ENCODE measurements at places on chromosomes 3 and 15.

DNA sequence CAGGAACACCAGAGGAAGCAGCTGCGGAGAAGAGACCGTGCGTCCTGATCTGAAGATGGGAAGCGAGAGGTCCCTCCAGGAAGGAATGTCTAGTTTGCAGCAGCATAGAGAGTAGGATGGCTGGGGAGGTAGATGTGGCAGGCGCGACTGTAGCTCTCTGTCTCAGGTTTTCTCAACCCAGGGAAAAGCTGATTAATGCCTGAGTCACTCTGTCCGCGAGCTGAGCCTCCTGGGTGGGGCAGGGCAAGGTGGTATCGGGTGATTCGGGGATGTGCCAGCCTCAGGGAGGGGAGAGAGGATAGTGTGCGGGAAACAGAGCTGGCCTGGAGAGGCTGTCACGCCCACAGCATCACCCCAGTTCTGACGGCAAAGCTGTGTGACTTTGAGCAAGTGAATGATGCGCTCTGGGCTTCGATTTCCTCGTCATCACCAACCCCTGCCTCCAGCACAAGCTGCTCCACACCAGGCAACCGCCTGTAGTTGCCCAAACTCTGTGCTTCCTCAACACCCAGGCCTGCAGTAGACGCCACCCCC, 28.4 kb downstream of the CPN2 start:
- DNase-seq, result no peak

DNA sequence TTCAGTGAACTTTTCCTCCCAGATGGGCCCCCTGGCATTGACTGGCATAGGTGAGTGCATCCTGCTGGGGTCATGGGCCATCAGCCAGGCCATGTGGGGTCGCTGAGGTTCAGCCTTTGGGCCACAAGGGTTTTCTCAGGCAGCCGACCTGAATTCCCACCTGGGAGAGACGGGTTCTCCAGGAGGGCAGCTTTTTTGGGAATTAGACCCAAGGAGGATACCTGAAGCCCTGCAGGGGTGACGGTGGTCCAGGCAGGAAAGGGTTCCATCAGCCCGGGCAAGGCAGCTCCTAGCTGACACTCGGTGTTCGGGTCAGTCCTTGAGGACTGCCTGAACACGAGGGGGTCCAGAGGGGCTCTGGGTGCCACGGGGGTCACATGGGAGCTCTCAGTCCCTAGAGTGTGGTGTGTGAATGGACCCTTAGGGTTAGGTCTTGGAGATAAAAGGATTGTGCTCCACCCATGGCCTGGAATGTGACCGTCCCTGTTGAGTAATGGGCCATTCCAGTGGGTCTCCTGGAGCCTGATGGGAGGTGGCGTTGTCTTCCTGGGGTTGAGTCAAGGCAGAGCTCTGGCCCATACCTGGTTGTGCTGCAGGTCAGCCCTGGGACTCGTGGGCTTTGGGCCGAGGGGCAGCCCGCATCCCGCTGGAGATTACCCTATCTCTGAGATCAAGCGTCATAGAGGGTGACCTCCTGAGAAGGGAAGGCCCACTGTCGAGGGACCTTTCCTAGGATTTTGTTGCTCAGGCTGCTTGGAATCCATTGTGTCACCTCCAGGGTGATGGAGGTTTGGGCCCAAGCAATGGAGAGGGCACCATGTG, 192.8 kb downstream of the UBE3A start:
- no peak for DNase-seq

DNA sequence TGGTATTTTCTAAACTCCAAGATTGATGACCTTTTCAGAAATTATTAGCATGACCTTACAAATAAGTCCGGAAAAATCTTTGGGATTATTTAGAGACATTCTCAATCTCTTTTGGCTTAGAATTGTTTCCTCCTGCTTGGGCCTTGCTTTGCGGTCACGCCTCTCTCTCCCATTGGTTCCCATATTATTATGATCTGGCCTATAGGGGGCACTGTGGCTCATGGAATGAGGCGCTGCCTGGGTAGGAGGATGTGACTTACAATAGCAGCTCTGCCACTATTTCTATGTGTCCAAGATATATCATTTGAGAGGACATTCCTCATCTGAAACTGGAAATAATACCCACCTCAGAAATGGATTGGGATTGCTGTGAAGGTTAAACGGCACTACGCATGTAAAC, 464.9 kb downstream of the MFSD1 start:
- DNase-seq, result no peak

DNA sequence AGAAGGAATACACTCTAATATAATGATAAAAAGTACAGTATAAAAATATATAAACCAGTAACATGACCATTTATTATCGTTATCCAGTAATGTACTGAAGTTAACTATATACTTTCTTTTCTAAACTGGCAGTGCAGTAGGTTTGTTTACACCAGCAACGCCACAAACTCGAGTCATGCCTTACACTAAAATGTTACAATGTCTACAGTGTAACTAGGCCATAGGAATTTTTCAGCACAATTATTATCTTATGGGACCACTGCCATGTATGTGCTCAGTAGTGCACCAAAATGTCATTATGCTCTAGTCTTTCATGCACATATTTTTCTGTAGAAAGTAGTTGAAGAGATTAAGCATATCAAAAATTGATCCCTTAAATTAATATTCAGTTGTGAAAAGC, 609.8 kb upstream of the BCHE start:
- no peak for DNase-seq

- DNase-seq, result no peak
These were observed 122.0 kb upstream of the BFSP2 start for GRCh38 chr3:133277813-133278212.

- no peak for DNase-seq
These were observed 7.0 kb downstream of the NR2F2 start for GRCh38 chr15:96337365-96338023.

DNA sequence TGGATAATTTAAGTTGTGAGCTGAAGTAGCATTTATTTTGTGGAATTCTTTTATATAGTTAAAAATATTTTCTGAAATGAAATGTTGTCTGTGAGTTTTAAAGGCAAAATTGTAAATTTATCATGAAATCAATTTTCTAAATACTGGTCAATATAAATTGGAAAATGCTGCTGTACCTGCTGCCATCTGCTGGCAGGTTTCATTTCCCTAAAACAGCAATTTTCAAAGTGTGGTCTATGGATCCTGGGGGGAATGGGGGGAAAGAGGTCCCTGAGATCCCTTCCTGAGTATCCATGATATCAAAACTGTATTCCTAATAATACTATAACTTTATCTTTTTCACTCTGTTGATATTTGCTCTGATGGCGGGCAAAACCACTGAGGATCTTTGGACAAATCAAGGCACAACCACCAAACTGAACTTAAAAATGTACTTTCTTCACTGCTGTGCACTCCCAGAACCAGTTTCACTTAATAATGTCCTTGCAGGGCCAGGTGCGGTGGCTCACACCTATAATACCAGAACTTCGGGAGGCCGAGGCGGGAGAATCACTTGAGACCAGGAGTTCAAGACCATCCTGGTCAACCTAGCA, 17.2 kb upstream of the CCR4 start:
- no peak for DNase-seq

DNA sequence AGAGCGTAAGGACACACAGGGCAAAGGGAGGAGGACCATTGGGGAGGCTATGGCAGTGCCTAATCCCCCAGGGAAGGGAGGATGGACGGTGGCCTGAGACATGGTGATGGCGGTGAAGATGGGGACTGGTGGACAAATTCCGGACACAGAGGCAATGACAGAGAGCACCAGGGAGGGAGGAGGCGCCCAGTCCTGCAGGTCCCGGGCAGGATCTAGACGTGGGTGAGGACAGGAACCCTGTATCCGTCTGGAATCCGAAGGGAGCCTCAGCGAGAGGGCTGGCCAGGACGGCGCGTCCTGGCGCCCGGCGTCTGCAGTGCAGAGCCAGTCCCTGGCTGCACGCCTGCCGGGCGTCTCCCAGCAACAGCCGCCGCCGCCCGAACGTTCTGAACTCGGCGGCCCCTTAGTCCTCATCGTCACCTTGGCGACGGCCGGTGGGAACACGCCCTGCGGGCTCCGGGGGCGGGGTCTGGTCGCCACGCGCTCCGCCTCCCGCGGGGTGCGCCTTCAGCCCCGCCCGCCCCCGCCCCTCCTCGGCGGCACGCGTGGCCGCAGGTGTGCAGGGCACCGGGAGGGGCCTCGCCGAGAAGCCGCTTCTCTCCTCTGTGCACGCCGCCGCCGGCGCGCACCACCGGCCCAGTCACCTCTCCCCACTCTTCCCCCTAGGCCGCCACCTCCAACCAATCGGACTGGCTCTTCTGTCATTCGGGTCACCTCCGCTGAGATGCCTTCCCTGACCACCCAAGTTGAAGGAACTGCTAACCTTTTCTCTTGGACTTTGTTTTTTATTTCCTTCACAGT, 11.6 kb downstream of the XIRP1 start:
- DNase-seq, result peak; percentile 78

DNA sequence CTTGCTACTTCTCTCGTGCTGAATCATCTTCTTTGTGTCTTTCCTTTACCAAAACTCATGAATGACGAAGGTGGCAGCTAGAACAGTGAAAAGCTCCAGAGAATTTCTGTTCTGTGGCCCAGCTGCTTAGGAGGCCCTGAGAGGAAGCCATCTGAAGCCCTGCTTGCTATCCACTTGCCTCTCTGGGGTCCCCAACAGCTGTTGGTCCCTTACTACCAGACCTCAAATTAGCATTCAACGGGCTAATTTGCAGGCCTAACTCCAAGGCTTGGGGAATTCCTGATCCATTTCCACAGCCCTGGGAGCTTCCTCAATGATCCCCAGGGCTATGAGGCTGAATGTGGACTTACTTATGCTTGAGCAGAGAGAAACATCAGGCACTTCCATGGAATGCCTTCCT, 37.5 kb upstream of the FSTL1 start:
- no peak for DNase-seq

GRCh38 chr3:138222131-138222941, 35.2 kb downstream of the ARMC8 start:
- no peak for DNase-seq

DNA sequence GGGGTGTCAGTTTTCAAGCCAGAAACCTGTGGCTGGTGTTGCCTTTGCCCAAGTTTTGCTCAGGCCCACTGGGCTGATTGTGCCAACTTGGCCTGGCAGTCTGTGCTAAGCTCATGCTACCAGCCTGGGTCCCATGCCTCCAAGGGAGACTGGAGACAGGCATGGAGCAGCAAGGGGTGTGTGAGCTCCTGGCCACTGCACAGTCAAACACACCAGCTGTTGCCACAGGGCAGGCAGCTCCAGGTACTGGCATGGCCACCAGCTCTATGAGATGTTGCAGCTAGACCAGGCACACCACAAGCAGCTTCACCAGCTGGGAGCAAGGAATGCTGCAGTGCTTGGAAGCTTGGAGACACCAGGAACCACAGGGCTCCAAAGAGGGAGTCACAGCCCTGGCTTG, 638.8 kb downstream of the PLOD2 start:
- no peak for DNase-seq

- no peak for DNase-seq
These were observed 125.5 kb downstream of the DIPK2A start for GRCh38 chr3:144097163-144097562.

DNA sequence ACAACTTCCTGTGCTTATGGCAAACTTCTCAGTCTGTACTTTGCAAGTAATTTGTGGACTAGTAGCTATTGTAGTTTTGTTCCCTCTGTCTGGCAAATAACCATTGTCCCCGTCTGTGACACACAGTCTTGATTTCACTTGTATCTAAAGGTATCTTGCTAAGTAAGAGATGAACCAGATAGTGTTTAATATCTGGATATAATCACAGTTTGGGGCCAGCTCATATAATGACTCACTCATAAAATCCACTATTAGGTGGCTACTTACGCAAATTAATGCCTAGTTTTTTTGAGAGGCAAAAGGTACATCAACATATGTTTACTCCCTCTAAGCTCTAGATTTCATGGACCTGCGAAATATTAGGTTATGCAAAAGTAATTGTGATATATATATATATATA, 30.4 kb downstream of the VGLL3 start:
- DNase-seq, result no peak

- DNase-seq, result no peak
These were observed 776 bp downstream of the VGLL3 start for GRCh38 chr3:86990012-86990733.

- no peak for DNase-seq
These were observed 96.5 kb downstream of the FLNB start for GRCh38 chr3:58104712-58105111.

GRCh38 chr3:177960014-177960413, 576.2 kb upstream of the KCNMB2 start:
- DNase-seq, result no peak

- no peak for DNase-seq
These were observed 121.1 kb upstream of the ACP3 start for GRCh38 chr3:132196113-132196512.

DNA sequence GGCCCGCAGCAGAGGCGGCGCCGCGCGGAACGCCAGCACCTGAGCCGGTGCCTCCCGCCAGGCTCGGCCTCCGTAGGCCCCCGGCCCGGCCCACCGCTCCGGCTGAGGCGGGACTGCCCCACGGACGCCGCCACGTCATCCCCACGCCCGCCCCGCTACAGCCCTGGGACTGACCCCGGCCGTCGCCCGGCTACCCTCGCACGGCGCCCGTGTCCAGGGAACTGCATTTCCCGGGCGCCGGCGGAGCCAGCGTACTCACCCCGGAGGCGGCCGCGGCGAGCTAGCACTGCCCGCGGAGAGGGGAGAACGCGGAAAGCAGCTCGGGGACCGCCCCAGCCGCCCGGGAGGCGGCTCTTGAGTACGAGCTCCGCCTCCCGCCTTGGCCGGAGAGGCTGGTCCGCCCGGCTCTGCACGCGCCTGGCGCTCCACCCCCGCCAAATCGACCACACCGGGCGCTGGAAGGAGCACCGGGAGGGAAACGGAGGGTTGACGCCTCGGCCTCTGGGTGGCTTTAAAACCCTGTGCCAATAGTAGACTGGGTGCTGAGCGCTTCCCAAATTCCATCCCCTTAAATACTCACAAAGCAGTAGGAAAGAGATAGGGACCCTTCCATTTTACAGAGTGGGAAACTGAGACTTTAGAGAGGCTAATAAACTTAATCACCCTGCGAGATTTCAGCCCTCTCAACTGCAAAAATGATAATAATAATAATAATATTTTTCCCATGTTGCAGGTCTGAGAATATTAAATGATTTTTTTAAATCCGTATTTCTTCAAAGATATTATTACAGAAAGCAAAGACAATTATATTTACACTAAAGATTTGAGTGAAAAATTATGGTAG, at the start of gene B4GALT4:
TSS of gene B4GALT4 (minus strand) at position 288 of the 844 bp plus-strand sequence. CDS start 10,779 bp downstream, outside the sequence.
- peak; percentile 61 for DNase-seq

- no peak for DNase-seq
These were observed 21.0 kb downstream of the ZNF80 start for GRCh38 chr3:114216186-114216970.

Measured in renal cortex interstitium (tissue), 15 donors.